ENCODE measurements at places on chromosomes 5 and 9.

GRCh38 chr9:136806067-136806466 is 1.7 kb upstream of the RABL6 start:
- DNase-seq, result no peak

DNA sequence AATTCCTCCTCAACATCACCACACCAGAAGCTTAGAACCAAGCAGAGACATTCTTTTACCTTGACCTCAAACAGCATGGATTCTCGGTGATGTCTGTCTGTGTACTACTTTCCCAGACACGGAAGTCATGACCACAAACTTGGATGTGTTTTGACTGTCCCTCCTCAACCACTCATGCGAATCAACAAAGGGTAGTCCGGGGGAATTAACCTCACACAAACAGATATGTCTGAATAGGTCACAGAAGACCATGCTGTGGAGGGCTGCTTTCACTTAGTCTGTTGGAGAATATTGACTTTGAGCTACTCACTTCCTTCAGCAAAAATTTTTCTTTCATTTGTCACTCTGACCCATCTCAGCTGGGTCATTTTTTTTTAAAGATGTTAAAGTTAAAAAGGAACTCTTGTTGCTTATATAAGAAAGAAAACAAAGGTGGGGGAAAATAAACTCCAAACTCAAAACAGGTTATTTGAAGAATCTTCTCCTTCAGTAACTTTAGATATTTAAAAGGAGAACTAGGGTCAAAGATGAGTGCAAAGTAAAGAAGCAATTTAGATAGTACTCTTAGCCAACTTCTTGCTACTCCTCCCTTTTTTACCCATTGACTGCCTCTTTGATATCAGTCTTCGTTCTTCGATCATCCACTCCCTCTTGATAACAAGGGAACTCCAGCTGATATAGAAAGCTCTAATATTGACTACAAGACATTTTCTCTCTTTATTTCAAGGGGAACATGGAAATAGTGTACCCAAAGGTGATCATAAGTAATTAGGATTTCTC is 343.4 kb upstream of the CDH6 start:
- DNase-seq, result peak; percentile 1

GRCh38 chr5:157944077-157944633 is 85.2 kb upstream of the CLINT1 start:
- DNase-seq, result no peak

DNA sequence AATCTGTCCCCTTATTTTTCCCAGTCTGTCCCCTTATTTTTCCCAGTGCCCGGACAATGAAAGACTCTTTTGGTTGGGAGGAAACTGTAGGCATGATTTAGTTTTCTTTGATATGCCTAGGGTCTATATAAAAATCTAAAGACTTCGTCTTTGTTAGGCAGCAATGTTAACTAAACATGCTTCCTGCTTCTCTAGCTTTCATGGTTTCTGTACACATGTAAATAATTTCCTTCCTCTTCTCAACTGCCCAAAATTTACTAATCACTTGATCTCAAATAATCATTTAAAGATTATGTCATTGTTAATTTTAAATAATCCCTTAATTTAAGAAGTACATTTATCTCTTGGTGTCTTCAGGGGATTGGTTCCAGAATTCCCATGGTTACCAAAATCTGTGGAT is 47.8 kb upstream of the RAPGEF6 start:
- no peak for DNase-seq

DNA sequence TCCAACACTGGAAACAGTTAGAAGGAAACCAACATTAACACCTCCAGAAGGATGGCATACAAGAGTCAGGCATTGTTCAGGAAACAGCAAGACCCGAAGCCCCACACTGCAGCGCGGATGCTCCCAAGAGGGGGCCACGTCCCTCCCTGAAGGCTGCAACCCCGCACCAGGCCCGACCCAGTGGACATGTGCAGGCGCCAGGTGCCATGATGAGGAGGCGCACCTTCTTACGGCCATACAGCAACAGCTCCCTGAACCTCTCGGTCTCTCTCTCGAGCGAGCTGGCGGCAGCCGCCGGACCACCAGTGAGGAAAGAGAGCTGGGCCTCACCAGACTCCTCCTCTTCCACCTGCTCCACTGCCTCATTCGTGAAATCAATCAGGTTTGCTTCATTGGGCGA is 20.2 kb downstream of the SEC16A start:
- no peak for DNase-seq

GRCh38 chr5:64628901-64629300 is 61.4 kb upstream of the SHISAL2B start:
- DNase-seq, result no peak

- no peak for DNase-seq
These were observed 478.9 kb downstream of the HTR1A start for GRCh38 chr5:63483338-63483737.

DNA sequence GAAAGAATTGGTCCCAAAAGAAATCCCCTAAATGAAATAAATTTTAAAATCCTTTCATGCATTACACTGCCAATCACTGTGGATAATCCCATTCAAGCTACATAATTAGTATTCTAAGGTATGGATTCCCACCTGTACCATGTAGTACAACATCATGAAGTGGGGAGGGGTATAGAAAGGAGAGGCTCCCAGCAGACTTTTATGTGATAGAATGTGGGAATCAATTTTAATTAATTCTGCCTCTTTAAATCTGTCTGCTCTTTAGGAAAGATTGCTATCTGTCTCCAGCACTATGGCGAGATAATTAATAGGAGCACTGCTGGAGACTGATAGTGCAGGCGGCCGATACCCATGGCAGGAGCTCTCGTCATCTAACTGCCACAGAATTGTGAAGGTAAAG is 95.4 kb downstream of the CDH12 start:
- no peak for DNase-seq

DNA sequence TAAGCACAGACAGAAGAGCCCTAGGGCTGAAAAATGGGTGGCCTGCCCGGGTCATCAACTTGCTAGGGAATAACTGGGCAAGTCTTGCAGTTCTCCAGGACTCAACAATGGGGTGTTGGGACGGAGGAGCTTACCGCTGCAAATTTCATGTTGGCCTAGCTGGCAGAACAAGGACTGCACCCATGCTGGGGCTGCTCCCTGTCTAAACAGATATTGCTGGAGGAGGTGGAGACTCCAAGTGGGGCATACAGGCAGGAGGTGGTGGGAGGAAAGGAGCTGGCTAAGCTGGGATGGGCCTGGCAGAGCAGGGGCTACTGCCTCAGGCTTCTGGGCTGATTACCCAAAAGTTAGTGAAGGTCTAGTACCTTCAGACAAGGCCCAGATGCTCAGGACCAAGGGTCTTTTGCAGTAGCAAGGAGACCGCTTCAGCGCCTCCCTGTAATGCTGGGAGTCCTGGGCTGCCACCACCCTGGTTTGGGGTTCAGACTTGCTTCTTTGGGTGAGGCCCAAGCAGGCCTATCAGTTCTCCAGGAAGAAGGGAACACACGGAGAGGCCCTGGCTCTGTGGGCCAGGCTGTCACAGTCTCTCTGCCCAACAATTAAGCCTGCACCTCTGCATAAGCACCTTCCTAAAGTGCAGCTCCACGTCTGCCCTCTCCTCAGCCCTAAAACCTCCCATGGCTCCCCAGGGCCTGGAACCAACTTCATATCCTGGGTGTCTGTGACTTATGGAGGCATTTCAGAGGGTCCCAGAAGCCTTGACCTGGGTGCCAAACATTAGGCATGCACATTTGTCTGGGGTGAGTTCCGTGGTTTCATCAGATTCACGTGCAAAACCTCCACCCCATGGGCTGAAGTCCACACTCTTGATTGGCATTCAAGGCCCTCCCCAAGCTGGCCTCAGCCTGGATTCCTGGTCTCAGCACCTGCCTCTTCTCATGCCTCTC is 24.2 kb upstream of the KIF12 start:
- DNase-seq, result no peak

Measured in fibroblast of gingiva (primary cell).